ENCODE measurements at places on chromosomes 5 and 9. TPM values are rescaled to one million over a fixed set of nuclear protein-coding genes. Genes with fewer than 3 reads are reported as not detected.

The CCDC69 gene
- 6.1 TPM for total RNA-seq

The GARNL3 gene
- 3.2 TPM for total RNA-seq

The GFM2 gene
- total RNA-seq = 28.3 TPM

The GMCL2 gene
- total RNA-seq = not detected

The SEMA6A gene
- 8.9 TPM for total RNA-seq

The SH3TC2 gene
- total RNA-seq = 7.4 TPM

The GLRA1 gene
- total RNA-seq = not detected

The MRPL36 gene
- total RNA-seq = 24.7 TPM

The PIP5K1B gene
- total RNA-seq = not detected

The RNF183 gene
- not detected for total RNA-seq

The PRDM9 gene
- total RNA-seq = not detected

The FGF18 gene
- total RNA-seq = 0.49 TPM

Measured in cardiac atrium fibroblast (primary cell).